Left forelimb (tissue), 1 donor: ENCODE measurements at places on chromosomes 5 and 9.

GRCh38 chr5:111043712-111044506, 27.6 kb upstream of the TSLP start:
- DNase-seq = no peak

GRCh38 chr5:154166901-154167791, 23.4 kb upstream of the GALNT10 start:
- DNase-seq = no peak

DNA sequence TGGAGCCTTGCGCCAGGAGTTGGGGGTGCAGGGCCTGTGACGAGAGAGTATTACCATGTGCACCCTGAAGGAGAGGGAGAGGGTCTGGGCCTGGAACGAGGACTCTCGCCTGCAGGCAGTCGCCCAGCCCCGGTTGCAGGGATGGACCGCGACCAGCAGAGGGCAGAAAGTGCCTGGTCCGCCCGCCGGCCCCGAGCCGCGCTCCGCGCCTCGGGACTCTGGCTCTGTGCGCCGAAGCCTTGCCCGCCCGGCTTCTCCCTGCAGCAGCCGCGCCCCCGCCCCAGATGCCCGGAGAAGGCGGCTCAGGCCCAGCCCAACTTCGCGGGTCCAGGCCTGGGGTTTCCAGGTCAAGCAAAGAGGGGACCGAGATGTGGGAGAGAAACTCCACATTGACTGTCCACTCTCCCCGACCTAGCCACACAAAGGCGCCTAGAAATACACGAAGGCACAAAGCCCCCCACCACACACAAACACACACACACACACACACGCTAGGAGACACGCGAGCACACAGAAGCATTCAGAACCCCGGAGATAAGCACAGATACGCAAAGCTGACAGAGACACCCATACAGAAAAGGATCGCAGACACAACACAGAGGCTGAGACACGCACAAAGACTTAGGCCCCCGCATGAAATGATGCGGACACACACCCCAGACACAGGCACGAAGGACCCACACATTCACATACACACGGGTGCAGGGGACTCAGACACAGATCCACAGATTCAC, 2.0 kb upstream of the LMX1B start:
- DNase-seq = peak; percentile 86

- DNase-seq = no peak
Observed at GRCh38 chr9:27771803-27772545, 198.7 kb upstream of the C9orf72 start.

GRCh38 chr9:119884438-119884837, 515.2 kb upstream of the BRINP1 start:
- DNase-seq = no peak

DNA sequence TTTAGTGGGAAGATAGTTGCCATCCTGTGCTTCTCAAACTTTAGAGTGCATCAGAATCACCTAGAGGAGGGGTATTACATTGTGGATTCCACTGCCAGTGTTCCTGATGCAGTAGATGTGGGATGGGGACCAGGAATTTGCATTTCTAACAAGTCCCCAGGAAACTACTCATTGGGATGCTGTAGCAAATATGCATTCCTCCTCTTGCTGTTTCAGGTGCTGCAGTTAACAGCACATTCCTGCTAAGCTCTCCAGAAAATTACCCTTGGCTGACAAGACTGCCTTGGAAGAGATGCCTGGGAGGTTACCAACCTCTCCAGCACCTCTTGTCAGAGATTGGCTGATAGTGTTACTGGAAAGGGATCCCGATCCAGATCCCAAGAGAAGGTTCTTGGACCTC, 270.5 kb downstream of the OSTF1 start:
- DNase-seq = no peak

DNA sequence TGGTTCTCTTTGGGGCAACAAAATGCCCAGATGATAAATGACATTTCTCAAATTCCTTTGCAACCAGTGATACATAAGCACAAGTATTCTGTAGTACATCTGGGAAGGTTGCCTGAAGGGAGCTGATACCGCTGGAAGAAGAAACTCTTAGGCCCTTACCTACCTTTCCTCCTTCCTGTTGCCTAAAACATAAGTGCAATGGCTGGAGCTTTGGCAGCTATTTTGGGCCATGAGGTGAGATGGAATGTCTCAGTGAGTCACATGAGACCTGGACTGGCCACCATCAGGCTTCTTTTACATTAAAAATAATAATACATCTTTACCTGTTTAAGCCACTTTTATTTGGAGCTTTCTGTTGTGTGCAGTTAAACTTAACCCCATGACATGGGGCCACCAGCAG, 11.2 kb upstream of the ADGRD2 start:
- no peak for DNase-seq
